Caco-2 (cell line): ENCODE measurements at places on chromosomes 16 and 17.

DNA sequence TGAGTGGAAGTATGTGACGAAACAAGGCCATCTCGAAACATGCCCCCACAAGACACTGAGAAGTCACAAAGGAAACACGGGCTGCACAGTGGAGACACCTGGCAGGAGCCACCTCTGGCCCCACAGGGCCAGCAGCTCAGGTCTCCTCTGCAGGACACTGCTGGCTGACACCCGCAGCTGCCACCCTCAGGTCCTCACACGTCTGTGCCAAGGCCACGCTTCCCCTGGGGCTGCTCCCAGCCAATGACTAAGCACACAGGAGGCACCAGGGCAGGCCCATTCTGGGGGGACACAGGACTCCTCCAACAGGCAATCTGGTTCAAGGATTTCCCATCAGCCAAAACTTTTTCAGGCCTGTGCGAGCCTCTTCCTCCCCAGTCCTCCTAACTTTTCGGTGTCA lies 36.4 kb downstream of the MBTPS1 start:
- no peak for DNase-seq

- DNase-seq, result peak; percentile 65
Observed at GRCh38 chr17:50423553-50424159, 2.4 kb upstream of the ACSF2 start.

DNA sequence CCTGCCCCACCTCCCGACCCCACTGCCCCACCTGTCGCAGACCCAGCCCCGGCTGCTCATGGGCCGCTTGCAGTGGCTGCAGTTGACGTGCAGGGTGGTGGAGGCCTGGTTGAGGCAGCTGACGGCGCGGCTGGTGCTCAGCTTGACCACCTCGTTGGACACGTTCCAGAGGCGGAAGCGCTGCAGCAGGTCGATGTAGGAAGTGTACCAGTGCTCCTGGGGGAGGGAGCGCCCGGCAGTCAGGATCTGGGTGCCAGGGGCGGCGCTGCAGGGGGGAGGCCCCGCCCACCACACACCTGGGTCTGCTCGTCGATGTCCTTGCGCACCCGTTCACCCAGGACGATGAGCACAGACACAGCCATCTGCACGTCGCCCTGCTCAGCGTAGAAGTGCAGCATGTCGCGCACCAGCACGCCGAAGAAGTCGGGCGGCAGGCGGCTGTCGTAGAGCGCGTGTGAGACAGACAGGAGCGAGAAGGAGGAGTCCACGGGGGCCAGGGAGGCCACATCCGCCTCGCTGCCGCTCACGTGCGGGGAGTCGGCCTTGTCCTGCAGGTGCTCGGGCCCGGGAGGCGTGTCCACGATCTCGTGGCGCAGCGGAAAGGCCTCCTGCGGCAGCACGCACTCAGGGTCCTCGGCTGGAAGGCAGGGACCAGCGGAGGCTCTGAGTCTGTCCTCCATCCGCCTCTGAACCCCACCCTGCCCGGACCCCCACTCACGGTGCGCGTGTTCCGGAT lies 995 bp upstream of the JMJD8 start:
- DNase-seq, result peak; percentile 80

DNA sequence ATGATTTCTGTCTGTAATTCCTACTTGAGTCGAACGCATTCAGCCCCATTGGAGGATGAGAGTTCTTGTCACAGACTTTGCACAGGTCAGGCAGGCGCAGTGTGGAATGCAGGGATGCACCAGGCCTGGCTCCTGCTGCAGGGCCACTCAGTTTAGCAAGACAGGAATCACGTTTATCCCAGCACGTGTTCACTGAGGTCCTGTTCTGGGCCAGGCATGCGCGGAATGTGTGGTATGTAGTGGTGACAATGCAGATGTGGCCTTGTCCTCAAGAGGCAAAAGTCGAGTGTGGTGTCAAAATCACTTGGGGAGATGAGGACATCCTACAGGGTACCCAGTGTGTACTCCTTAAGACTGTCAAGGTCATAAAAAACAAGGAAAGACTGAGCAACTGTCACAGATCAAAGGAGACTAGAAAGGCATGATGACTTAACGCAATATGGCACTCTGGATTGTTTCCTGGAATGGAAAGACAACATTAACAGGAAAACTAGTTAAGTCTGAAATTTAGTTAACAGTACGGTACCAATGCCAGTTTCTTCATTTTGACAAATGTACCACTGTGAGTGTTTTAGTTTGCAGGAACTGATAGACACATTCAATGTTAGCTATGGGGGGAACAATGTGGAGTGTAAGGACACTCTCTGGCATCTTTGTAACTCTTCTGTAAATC lies 121.5 kb upstream of the ADAMTS18 start:
- DNase-seq, result peak; percentile 59

- DNase-seq, result no peak
Observed at GRCh38 chr17:44273607-44274006, 5.7 kb upstream of the SLC4A1 start.

DNA sequence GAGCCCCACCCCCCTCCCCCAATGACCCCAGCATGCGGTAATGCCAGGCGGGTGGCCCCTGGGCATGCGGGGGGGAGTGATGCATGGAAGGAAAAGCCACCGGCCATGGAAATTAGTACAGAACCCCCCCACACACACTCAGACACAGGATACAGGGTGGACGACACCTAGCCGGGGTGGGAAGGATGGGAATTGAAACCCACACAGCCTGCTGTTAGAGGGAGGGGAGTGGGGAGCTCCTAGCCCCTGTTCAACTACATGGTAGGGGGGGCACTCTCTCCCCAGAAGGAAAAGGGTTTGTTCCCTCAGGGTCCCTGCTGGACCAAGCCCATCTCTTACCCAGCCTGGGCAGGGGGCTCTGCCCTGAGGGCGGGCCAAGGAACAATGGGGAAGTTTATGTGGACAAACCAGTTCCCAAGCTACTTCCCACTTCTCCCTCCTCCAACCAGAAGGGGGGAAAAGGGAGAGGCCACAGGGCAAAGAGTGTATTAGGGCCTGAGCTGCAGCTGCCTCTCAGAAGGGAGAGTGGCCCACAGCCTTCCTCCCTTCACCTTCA lies 5.2 kb downstream of the TMUB2 start:
- peak; percentile 74 for DNase-seq

DNA sequence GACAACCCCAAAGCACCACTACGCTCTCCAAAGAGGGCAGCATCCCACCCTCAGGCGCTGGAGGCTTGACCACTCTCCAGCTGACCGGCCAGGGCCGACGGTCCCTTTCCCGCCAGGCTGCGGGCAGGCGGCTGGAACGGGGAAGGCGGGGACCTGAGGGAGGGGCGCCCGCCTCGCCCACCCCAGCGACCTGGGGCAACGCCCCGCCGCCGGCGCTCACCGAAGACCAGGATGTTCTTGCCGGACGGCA lies 431 bp downstream of the DYNC1LI2 start:
- DNase-seq, result no peak

GRCh38 chr16:49672753-49673152 lies 183.2 kb downstream of the ZNF423 start:
- no peak for DNase-seq

GRCh38 chr17:33730131-33730530 lies 437.0 kb upstream of the ASIC2 start:
- DNase-seq, result no peak

GRCh38 chr16:80066805-80067580 lies 466.5 kb upstream of the MAF start:
- no peak for DNase-seq

- DNase-seq, result peak; percentile 96
Observed at GRCh38 chr17:27353461-27354050, 59.6 kb downstream of the WSB1 start.

DNA sequence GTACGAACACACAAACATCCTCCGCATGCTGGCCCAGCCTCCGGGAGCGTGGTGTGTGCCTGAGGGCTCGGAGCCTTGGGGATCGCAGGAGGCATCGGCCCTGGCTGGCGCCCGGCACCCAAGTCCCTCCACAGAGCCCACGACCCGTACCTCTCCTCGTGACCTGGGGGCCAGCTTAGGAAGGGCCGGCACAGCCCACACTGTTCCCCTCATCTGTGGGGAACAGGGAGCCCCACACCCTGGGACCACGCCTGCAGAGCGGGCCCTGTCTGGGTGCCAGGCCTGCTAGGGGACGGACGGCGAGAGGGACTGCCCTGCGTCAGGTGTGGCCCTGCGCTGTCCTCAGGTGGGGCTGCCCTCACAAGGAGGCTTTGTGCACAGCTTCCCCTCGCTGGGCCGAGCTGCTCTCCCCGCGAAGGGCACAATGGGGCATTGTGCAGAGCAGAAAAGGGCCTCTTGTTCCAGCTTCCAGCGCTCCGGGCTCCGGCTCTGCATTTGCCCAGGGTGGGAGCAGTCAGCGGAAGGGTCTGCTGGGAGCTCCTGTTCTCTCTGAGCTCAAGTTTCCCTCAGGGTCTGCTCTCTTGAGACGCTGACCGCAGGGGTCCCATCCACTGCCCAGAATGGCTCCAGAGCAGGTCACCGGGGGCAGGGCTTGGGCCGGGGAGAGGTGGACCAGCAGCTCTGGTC lies 1.7 kb upstream of the LMF1 start:
- DNase-seq, result no peak

DNA sequence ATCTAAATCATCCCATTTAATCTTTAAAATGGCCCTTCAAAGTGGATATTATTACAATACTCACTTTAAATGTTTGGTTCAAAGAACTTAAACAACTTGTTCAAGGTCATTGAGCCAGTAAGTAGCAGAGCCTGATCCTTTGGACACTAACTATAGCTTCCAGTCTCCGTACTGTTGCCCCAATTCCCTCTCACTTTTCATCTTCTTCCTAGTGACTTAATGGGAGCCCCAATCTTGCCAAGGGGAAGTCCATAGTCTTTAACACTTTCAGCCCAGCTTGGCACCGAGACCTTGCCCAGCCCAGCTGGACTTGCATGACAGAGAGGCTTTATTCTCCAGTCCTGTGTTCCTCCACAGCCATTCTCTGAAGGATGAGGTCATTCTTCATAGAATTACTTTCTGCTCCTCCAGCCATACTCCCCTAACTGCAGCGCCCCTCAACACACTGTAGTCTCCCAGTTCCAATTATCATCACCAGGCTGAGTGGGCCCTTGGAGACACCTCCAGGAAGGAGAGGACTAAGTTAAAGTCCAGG lies 49.2 kb upstream of the NLK start:
- no peak for DNase-seq

- peak; percentile 72 for DNase-seq
Observed at GRCh38 chr16:483341-484075, 44.0 kb upstream of the CAPN15 start.

- no peak for DNase-seq
Observed at GRCh38 chr16:28982949-28983348, 1.9 kb upstream of the LAT start.

GRCh38 chr16:79658301-79659033 lies 57.9 kb upstream of the MAF start:
- DNase-seq, result no peak

GRCh38 chr17:77125432-77125901 lies 15.3 kb upstream of the SEC14L1 start:
- DNase-seq, result peak; percentile 53

DNA sequence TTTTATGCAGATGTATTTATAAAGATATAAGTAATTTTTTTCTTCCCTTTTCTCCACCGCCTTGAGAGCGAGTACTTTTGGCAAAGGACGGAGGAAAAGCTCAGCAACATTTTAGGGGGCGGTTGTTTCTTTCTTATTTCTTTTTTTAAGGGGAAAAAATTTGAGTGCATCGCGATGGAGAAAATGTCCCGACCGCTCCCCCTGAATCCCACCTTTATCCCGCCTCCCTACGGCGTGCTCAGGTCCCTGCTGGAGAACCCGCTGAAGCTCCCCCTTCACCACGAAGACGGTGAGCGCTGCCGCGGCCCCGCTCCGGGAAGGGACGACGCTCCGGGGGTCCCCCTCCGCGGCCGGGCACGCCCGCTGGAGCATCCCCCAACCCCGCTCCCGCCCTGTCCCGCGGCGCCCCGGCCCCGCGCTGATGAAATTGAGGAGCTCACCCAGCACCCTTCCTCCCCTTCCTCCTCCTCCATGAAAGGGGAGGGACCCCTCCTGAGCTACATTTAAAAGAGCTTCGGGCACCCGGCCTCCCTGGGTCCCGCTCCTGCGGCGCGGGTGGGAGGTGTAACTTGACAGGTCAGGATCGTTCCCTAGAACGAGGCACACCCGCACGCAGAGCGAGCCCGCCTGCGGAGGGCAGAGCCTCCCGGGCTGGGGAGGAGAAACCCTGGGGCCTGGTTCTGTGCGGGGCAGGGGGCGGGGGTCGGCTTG lies 706 bp downstream of the HLF start:
- peak; percentile 56 for DNase-seq

- peak; percentile 23 for DNase-seq
Observed at GRCh38 chr16:57727610-57728009, 8.0 kb upstream of the KATNB1 start.

DNA sequence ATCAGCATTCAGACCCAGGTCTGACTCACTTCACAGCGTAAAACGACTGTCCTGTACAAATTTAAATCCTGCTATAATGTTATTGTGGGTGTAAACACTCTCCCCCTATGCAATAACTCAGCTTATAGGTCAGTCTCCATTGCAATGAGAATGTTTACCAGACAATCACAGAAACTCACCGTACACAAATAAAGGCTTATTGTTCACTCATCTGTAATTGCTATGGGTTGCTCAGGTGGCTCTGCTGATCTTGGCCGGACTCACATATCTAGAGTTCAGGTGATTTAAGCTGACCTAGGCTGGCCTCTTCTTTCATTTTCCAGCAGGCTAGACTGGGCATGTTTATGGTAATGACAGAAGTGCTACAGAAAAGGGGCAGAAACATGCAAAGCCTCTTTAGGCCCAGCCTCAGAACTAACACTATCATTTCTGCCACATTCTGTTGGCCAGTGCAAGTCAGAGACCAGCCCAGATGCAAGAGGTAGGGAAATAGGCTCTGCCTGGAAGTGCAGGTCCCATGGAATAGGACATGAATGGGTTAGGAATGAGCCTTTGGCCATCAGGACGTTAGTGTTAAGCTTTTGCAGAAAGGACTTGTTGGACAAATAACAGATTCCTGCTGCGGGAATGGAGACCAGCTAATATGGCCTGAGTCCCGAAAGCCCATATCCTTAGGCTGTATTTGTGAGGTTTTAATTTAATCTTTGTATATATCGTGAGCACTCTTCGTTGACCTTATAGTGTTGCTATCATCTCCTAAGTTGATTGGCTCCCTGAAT lies 44.0 kb downstream of the HLF start:
- no peak for DNase-seq

DNA sequence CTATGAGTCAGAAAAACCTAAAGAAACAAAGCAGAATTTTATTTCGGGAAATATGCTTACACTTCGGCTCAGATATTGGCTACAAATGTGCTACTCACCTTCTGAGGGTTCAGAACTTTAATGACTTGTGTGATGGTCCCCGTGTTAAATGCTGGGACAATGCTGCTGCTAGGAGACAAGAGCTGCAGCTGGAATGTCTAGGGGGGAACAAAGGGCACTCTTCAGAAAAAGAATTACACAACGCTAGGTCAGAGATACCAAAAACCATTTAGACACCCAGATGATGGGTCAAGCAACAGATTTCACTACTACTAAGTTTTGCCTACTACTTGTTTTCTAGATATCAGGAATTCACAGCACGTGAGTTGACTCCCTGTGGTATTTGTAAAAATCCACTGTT lies 10.0 kb upstream of the PHLPP2 start:
- no peak for DNase-seq
